LNCaP clone FGC (cell line): ENCODE measurements at places on chromosomes 13 and 19.

- no peak for DNase-seq
Measured at GRCh38 chr13:99527301-99527700, 26.0 kb downstream of the TM9SF2 start.

GRCh38 chr13:44652962-44653660 lies 77.0 kb upstream of the TSC22D1 start:
- DNase-seq: no peak

DNA sequence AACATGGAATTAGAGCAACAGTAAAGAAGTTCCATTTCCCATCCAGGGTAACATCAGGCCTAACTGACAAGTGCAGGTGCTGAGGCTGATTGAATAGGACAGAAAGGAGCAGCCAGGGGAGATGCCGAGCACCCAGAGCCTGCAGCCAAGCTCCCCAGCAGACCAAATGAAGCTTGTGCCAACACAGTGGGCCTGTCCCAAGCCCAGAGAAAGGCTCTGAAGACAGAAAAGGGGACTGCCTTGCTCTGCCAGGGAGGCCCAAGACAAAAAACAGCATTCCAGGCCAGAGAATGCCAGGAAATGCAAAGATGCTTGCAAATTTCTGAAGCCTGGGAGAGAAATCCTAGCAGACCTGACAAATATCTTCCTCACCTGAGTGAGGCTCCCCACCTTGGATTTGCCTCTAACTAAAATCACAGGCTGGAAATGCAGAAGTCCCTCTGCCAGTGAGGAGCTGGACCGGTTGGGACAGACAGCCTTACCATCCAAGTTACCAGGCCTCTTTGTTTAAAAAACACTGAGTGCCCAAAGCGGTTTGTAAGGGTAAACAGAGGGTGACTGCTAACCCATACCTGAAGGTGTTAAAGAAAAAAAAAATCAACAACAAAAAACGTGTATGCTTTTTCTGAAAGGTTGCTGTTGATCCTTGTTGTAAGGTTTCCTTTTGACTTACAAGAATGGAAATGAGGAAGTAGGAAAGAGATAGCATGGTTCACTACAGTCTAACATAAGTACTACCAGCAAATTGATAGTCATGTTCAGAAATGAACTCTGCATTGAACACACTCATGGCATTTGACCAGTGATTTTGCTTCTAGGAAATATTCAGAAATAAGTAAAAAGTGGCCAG lies 11.8 kb upstream of the HMGB1 start:
- no peak for DNase-seq

DNA sequence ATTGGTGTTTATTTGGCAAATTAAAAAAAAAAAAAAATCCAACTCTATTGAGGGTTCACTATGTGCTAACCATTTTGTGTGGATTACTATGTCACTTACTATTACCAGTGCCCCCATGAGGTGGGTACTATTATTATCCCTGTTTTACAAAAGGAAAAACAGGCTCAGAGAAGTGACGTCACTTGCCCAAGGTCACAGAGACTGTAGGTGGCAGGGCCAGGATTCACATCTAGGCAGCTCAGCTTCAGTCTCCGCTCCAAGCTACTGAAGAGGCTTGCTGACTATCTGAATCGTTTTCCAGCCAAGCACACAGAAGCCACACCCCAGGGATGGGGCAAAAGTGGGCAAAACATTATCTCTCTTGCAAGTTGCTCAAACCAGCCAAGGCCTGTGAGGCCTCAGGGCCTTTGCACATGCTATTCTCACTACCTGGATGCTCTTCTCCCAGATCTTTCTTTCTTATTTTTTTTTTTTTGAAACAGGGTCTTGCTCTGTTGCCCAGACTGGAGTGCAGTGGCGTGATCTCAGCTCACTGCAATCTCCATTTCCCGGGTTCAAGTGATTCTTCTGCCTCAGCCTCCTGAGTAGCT lies 4.8 kb upstream of the ANGPTL8 start:
- no peak for DNase-seq

GRCh38 chr13:92602560-92602959 lies 624.0 kb upstream of the GPC6 start:
- no peak for DNase-seq

DNA sequence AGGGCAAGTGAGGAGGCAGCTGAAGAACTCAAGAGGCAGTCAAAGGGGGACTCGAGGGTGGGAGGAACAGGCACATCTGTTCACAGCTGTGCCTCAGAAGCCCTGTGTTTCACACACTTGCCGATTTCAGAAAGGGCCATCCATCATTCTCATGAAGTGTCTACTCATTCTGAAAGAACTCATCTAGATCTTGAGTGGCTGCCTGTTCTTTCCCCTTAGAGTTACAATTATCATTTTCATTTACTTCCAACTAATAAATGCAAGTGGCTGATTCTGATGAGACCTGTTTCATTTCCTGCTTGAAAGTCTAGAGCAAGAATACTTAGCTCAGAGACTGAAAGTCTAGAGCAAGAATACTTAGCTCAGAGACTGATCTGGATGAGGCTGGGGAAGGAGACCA lies 1145.1 kb downstream of the UQCRFS1 start:
- DNase-seq: no peak

GRCh38 chr19:3852614-3853254 lies 16.1 kb downstream of the ZFR2 start:
- no peak for DNase-seq

- DNase-seq: no peak
Measured at GRCh38 chr19:52673014-52673413, 34.9 kb upstream of the ZNF83 start.

GRCh38 chr19:49092686-49093085 lies 7.4 kb downstream of the SNRNP70 start:
- no peak for DNase-seq

DNA sequence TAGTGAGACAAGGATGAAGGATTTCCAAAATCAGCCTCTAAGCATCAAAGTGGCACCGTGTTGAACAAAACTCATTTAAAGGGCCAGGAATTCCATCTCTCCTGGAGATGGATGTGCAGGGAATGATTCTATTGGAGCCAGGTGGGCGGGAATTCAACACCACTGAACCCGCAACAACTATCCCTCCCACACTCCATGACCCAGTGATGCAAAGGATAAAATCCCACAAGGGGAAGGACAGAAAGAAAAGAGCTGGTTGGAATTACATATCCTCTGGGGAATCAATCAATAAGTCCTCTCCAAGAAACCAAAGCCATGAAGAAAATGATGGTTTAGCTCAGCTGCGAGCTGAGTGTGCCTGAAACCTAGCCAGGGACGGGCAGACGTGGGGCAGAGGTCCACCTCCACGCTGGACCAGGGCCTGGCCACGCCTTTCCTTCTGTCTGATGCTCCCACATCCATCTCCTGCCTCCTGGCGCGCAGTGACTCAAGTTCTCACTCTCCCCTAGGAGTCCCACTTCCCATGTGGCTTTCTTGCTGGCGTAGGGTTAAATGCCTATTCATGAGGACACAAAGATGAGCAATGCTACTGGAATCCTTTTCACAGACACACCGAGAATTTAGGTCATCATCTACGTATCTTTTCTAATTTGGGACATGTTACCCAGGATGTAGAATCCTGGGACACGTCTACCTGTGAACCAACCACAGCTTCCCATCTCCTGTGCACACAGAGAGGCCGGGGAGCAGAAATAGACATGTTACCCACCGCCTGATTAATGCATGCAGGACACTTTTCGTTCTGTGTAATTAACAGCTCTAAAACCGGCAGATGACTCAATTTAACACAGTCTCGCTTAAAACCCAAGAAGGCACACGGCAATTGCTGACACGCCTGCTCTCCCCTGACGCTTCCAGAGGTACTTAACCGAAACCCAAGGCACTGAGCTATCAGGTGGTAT lies 48.6 kb downstream of the PEPD start:
- DNase-seq: no peak

- no peak for DNase-seq
Measured at GRCh38 chr13:45109102-45109720, 11.1 kb upstream of the GTF2F2 start.

DNA sequence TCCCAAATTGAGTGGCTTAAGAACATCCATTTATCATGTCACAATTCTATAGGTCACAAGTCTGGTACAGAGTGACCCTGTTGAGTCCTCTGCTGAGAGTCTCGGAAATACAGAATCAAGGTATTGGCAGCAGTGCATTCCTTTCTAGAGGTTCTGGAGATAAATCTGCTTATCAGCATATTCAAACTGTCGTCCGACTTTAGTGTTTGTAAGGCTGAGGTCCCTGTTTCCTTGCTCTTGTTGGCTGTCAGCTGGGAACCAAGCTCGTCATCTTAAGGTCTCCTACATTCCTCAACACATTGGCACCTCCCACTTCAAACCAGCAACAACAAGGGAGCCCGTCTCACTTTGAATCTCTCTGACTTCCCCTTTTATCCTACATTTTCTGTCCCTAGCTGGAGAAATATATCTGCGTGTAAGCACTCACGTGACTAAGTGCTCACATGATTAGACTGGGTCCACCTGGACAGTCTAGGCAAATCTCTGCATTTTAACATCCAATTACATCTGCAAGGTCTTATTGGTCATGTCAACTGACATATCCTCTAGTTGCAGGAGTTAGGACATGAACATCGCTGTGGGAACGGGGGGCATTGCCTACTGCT lies 886.8 kb downstream of the PCDH9 start:
- no peak for DNase-seq

GRCh38 chr19:45097776-45098520 lies 5.0 kb downstream of the PPP1R37 start:
- DNase-seq: no peak

GRCh38 chr13:98942485-98942884 lies 35.4 kb downstream of the DOCK9 start:
- DNase-seq: no peak

GRCh38 chr19:42554046-42554575 lies 25.8 kb upstream of the CEACAM1 start:
- DNase-seq: no peak

- no peak for DNase-seq
Measured at GRCh38 chr19:36049080-36049698, 4.9 kb downstream of the THAP8 start.

GRCh38 chr19:5671600-5671999 lies 8.7 kb downstream of the MICOS13 start:
- no peak for DNase-seq

DNA sequence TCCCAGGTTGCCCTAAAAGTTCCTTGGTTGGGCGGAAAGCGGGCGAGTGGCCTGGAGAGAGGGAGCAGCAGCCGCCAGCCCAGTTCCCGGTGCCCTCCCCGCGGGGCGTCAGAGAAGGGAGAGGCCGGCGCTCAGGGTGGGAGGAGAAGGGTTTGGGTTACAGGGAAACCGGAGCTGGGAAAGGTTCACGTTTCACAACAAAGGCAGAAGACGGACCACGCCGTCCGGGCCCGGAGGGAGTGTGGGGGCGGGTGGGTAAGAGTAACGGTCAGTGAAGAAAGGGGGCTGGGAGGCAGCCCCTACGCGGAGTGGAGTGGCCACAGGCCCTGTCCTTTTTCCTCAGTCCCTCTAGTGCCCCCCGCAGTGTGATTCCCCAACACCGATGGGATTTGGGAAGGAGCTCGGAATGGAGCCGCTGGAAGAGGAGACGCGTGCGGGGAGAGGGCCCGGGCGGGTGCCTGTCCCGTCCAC lies 1.6 kb downstream of the SIX5 start:
- no peak for DNase-seq

DNA sequence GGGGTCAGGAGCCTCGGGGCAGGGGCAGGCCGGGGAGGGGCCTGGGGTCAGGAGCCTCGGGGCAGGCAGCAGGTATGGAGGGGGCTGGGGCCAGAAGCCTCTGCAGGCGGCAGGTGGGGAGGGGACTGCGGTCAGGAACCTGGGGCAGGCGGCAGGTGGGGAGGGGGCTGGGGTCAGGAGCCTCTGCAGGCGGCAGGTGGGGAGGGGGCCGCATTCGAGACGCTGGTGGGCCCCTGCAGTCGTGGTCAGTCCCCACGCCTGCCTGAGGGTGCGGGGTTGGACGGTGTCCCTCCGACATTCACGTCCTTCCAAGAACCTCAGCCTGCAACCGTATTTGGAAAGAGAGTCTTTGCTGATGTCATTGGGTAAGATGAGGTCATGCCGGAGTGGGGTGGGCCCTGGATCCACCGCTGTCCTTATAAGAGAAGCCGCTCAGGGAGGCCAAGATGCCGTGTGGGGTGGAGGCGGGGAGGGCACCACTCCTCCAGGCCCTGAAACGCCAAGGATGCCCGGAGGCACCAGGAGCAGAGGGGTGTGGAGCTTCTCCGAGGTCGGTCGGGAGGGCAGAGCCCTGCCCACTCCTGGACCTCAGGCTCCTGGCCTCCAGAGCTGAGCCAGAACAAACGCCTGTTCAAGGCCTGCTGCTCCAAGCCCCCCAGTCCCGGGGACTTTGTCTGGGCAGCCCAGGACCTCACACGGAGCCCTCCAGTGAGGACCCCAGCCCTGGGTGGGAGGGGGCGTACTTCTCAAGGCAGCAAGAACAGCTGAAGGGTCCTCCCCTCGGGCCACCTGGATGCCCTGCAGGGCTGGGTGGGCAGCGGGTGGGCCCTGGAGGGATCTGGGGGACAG lies 30.1 kb downstream of the PIP5K1C start:
- no peak for DNase-seq

DNA sequence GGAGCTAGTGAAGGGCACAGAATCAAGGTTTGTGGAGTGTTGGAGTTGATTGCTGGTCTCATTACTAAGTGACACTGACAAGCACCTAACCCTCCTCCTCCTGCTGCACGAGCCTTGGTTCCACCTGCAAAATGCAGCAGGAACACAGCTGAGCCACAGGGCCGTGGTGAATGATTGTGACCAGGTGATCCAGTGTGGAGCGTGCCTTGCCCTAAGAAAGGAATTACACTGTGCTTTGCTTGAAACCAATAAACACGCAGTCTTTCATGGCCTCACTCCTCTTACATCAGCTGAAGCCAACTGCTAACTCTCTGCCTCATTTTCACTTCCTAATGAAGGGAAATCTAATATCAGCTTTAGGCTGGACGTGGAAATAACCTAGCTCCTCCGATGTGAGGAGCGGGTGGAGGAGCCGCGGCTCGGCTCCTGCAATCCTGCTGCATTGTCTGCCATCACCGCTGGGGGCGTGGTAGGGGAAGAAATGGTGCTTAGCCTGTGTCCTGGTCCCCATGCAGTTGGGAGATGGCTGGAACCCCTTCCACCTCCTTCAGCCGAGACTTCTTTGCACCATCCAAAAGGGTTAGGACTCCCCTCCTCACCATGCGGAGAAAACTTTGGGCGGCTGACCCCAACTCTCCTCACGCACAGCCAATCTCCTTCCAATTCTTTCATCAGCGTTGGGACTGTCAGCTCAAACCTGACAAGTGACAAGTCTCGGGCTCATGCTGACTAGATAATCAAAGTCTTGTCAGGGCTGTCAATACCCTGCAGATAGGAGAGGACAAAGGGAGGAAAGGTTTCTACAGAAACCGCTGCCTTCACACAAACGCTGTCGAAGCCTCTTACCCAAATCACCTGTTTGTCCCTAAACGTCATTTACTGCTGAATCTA lies 427.9 kb downstream of the ZNF536 start:
- no peak for DNase-seq
